ENCODE measurements at places on chromosomes 13 and 19. TPM values are rescaled to one million over a fixed set of nuclear protein-coding genes. Genes with fewer than 3 reads are reported as not detected.

GRCh38 chr19:55113570-55114039 is 3.8 kb downstream of the PPP1R12C start:
- peak; percentile 62 for DNase-seq

Gene THAP8
- total RNA-seq: 5.4 TPM

DNA sequence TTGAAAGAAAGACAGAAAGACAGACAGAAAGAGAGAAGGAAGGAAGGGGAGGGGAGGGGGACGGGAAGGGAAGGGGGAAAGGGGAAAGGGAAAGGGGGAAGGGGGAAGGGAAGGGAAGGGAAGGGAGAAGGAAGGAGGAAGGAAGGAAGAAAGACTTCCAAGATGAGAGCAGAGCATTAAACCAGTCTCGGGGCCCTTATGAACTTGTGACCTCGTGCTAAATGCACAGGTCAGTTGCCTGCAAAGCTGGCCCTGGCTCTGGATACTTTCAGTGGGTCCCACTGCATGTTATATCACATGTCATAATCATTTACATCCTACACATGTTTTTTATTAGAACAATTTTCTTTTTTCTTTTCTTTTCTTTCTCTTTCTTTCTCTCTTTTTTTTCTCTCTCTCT is 24.2 kb upstream of the ABCC4 start:
- no peak for DNase-seq

- DNase-seq: no peak
Observed at GRCh38 chr13:111530137-111530870, 209.9 kb downstream of the TEX29 start.

- no peak for DNase-seq
Observed at GRCh38 chr19:3186891-3187661, 1.3 kb downstream of the NCLN start.

GRCh38 chr13:20565115-20565736 is 1.7 kb upstream of the IFT88 start:
- DNase-seq: no peak

DNA sequence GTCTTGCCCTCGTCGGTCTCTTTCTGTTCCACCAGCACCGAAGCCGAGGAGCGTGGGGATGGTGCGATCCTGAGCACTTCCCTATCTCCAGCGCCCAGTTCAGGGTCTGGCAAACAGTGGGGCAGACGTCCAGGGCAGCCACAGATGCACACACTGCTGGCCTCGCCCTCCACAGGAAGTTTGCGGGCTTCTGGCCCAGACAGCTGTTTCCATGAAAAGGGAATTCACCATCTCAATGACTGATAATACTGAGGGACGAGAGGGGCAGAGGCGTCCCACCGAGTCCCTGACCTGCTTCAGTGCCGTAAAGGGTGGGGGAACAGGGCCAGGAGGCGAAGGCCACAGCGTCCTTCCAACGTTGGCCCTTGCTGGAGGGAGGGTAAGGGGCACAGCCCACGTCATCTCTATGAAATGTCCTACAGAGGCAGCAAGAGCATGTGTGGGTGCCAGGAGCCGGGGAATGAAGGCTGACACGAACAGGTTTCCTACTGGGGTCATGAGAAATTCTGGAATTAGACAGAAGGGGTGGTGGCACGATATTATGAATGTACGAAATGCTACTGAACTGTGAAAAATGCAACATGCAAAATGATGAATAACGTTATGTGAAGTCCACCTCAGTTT is 19.5 kb downstream of the SHC2 start:
- DNase-seq: no peak

GRCh38 chr13:90872491-90873025 is 474.9 kb upstream of the MIR17HG start:
- no peak for DNase-seq

GRCh38 chr13:37091835-37092234 is 13.6 kb downstream of the CSNK1A1L start:
- no peak for DNase-seq

DNA sequence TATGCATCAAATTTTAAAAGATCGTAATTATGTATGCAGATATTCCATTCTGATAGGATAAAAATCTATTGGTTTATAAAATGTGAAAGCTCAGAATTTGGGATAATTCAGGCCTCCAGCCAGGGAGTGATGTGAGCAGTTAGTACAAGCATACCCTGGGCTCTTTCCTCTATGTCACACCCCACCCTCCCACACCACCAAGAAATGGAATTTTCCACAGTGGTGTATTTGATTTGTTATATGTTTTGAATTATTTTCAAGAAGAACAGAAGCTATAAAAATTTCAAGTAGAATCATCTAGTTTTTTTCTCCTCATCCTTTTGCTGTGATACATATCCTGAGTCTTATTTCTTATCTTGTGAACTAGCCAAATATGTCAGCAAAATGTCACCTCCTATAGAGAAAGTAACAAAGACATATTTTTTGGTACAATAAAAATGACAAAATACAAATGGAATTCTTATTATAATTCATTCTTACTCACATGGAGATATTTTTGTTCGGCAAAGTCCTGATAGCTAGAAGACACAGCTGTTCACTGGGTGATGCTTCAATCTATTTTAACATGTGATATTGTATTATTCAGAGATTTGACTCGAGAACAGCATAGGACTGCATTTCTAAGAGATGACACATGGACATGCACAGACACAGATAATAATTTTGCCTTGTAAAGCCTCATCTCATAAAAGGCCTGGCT is 61.2 kb upstream of the FRY start:
- no peak for DNase-seq

Gene TEX101
- not detected for total RNA-seq

DNA sequence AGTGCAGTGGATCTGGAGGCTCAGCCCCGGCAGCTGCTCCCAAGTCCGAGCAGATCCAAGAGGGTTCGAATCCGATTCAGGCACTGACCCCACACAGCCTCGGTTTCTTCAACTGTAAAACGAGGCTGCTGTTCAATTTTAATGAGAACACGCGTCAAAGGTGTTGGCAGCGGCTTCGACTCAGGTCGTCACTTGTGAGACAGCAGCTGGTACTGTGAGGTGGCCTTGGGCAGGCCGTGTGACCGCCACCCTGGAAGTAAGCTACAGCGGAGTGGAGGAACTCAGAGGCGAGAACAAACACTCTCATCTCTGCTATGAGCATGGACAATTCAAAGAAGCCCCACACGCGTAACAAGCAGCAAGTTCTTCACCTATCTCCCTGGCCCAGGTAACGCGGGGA is 9.7 kb downstream of the MAP2K2 start:
- DNase-seq: no peak

GRCh38 chr13:107678075-107678689 is 537.2 kb downstream of the LIG4 start:
- peak; percentile 18 for DNase-seq

Gene KLK14
- not detected for total RNA-seq

Measured in RPMI7951 (cell line).